ENCODE measurements at places on chromosomes 6 and 20. TPM values are rescaled to one million over a fixed set of nuclear protein-coding genes. Genes with fewer than 3 reads are reported as not detected.
A peak's percentile ranks its signal among the peaks of the same experiment; 100 is the strongest.

DDX43 gene
- 0.11 TPM for total RNA-seq

PHACTR3 gene
- 0.13 TPM for total RNA-seq

BNIP5 gene
- not detected for total RNA-seq

PLG gene
- not detected for total RNA-seq

DCDC2 gene
- total RNA-seq = not detected

PCIF1 gene
- 18.5 TPM for total RNA-seq

DEFB123 gene
- not detected for total RNA-seq

GRCh38 chr20:22248051-22248667 is 336.2 kb downstream of the FOXA2 start:
- DNase-seq = no peak
- H3K27ac ChIP-seq = no peak overlapping the region
- no peaks in the 10 kb centered on the region for H3K36me3 ChIP-seq
- H3K27me3 ChIP-seq = peaks cover 11% of the 10 kb centered on the region
- no peaks in the 10 kb centered on the region for H3K4me1 ChIP-seq

- H3K4me3 ChIP-seq = no peak overlapping the region
- DNase-seq = no peak
These were observed 79.7 kb downstream of the EDN1 start for GRCh38 chr6:12369781-12370262.

DNA sequence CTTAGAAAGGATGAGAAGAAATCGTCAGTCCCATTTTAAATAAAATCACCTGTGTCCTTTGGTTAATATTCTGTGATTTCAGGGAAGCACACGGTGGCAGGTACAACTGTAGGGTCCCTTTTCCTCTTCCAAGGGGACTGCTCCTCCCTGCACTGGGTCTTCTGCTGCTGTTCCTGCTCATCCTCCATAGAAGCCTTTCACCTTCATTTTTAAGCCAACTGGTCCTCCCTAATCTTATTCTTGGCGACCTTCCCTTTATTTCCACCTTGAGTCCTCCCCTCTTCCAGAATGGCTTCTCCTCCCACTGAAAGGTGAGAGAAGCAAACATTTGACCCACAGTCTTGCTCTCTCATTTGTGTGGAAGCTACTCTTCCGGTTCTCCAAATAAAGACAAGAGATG is 4.4 kb upstream of the PRDM1 start:
- no peaks in the 10 kb centered on the region for H3K36me3 ChIP-seq
- no peak overlapping the region for H3K4me3 ChIP-seq
- H3K4me1 ChIP-seq = peaks cover 38% of the 10 kb centered on the region
- no peak for DNase-seq
- H3K27me3 ChIP-seq = no peaks in the 10 kb centered on the region

- DNase-seq = no peak
- no peaks in the 10 kb centered on the region for H3K36me3 ChIP-seq
- H3K27ac ChIP-seq = no peak overlapping the region
These were observed 479.1 kb upstream of the GJE1 start for GRCh38 chr6:141653590-141653989.

DNA sequence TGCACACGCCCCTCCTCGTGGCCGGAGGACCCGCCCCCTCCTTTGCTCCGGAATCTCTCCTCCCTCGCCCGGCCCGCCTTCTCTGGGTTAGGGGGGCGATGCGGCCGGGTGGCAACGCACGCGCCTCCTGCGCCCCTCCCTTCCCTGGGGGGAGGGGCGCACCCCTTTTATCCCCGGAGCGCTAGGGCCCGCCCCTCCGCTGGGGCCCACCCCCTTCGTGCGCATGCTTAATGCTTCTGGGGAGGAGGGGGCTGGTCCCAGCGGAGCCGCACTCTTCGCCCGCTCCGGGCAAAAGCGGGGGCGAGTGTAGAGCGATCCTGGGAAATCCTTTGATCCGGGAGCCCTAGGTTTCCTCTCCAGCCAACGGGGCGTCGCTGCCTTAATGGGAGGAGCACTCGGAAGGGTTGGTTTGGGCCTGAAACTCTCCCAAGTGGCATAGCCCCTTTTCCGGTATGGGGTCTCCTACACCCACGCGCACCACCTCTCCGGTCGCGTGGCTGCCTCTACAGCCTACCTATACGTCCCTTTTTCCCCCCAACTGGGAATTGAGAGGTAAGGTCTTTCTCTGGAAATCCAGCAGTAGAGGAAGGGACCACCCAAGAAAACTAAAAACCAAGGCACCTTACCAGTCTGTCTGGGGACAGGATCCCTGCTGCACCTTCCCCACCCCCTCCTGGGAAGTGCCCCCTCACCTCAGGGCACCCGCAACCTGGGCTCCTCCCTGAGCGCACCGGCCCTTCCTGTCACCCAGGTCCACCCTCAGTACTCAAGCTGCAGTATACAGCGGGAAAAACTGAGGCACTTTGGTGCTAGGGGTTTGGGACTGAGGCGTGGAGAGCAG is 2.1 kb downstream of the SOX12 start:
- peak overlapping the region; percentile 89 for H3K27ac ChIP-seq
- H3K36me3 ChIP-seq = no peaks in the 10 kb centered on the region
- DNase-seq = peak; percentile 54
- H3K4me3 ChIP-seq = peak overlapping the region; percentile 95

- no peaks in the 10 kb centered on the region for H3K4me1 ChIP-seq
- no peaks in the 10 kb centered on the region for H3K36me3 ChIP-seq
- H3K4me3 ChIP-seq = no peak overlapping the region
These were observed 58.0 kb upstream of the PHIP start for GRCh38 chr6:79135973-79136470.

DNA sequence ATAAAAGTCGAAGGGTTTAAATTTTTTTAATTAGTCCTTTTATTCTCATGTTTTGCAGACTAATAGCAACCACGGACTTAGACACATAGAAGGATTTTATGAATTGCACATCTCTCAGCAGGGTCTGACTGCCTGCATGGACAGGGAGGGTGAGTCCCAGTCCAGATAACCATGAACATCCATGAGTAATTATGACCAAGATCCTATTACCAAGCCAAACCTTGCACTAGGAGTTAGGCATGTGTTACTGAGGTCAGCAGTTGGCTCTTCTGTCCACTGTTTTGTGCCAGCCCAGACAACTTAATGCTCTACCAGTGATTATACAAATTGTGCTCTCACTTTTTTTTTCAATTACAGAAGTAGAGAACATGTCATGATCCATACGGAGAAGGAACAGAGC is 211.2 kb downstream of the MAFB start:
- no peaks in the 10 kb centered on the region for H3K36me3 ChIP-seq
- H3K4me3 ChIP-seq = no peak overlapping the region
- DNase-seq = no peak
- no peaks in the 10 kb centered on the region for H3K4me1 ChIP-seq

- H3K27me3 ChIP-seq = no peaks in the 10 kb centered on the region
- no peak overlapping the region for H3K4me3 ChIP-seq
- H3K36me3 ChIP-seq = peaks cover 45% of the 10 kb centered on the region
- peaks cover 29% of the 10 kb centered on the region for H3K4me1 ChIP-seq
- DNase-seq = no peak
These were observed 18.3 kb downstream of the MRPS18A start for GRCh38 chr6:43669050-43669921.

- no peak overlapping the region for H3K27ac ChIP-seq
- H3K4me3 ChIP-seq = no peak overlapping the region
- peaks cover 10% of the 10 kb centered on the region for H3K36me3 ChIP-seq
- DNase-seq = no peak
- peaks cover 11% of the 10 kb centered on the region for H3K4me1 ChIP-seq
These were observed 43.7 kb downstream of the STK35 start for GRCh38 chr20:2145376-2145775.

DNA sequence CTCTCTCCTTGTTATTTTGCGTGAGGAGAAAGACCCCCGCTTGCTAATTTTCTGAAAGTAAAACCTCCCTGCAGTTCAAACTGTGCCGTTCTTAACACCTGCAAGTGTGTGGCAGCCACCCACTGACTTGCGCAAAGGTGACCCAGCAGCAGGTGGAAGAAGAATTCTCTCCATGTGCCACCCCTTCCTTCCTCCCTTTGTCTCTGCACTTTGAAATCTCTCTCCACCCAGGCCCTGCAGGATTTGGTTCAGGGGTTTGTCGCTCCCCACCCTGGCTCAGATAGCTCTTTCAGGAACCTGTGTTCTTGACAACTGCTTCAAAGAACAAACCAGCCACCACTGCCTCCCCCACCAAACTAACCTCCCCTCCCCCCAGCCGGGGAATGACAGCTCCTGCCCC is 41.4 kb downstream of the ZNF831 start:
- no peak overlapping the region for H3K27ac ChIP-seq
- H3K27me3 ChIP-seq = no peaks in the 10 kb centered on the region
- H3K36me3 ChIP-seq = no peaks in the 10 kb centered on the region
- H3K4me3 ChIP-seq = no peak overlapping the region
- DNase-seq = no peak
